Suppressor macrophage (primary cell): ENCODE measurements at places on chromosomes 11 and 22.
A peak's percentile ranks its signal among the peaks of the same experiment; 100 is the strongest.

GRCh38 chr11:110198031-110198729 is 98.2 kb downstream of the RDX start:
- DNase-seq, result no peak

DNA sequence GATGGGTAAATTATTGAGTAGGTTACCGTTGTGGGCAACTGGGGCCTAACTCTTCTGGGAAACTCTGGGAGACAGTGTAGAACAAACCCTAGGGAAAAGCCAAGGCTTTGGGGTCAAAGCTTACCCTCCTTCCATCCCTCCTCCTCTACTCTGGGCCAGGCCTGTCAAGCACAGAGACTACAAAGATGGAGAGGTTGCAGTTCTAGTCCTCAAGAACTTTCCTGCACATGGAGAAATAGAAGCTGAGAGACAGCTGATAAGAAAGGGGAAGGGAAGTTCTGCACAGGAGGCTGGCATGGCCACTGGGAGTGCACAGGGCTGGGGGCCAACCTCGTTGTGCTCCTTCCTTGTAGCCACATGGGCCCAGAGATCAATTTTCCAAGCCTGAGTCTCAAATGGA is 67.2 kb upstream of the ALX4 start:
- no peak for DNase-seq

DNA sequence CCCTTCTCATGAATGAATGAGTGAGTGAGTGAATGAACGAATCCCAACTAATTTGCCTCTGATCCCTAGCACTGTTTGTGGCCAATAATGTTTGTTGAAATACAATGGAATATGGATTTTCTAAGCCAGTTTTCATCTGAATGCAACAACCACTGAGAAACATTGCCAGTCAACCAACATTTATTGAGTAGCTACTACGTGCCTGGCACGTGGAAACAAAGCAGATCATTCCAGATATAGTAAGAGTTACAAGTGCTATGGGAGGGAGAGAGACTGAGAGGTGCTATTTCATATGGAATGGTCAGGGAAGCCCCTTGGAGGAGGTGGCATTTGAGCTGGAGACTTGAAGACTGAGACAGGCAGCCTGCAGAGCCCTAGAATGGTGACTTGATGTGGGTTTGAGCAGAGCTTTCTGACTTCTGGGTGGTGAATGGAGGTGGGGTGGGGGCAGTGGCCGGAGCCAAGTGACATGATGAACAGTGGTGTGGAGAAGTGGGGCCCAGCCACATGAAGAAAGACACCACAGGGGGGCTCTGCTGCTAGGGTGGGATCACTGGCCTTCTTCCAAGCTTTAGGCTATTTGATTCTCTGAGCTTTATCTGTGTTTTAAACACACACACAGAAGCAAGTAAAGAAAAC is 35.1 kb upstream of the SMTN start:
- DNase-seq, result no peak

GRCh38 chr11:106087815-106088435 is 10.5 kb downstream of the AASDHPPT start:
- peak; percentile 62 for DNase-seq

DNA sequence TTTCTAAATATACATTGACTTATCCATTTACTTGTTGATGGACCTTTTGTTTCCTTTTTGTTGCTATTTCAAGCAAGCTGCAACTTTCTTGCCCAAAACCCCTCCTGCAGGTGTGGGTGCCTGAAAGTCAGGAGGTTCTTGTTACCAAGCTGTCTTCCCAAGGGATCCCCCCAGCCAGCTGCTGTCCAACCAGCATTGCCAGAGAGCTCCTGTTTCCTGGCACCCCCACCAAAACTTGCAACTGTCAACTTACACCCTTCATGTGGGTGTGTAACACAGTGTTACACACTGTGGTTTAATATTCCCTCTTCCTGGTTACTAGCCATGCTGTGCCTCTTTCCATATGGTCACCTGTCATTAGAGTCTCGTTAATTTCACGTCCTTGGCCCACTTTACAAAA is 1.6 kb upstream of the KRTAP5-1 start:
- no peak for DNase-seq

DNA sequence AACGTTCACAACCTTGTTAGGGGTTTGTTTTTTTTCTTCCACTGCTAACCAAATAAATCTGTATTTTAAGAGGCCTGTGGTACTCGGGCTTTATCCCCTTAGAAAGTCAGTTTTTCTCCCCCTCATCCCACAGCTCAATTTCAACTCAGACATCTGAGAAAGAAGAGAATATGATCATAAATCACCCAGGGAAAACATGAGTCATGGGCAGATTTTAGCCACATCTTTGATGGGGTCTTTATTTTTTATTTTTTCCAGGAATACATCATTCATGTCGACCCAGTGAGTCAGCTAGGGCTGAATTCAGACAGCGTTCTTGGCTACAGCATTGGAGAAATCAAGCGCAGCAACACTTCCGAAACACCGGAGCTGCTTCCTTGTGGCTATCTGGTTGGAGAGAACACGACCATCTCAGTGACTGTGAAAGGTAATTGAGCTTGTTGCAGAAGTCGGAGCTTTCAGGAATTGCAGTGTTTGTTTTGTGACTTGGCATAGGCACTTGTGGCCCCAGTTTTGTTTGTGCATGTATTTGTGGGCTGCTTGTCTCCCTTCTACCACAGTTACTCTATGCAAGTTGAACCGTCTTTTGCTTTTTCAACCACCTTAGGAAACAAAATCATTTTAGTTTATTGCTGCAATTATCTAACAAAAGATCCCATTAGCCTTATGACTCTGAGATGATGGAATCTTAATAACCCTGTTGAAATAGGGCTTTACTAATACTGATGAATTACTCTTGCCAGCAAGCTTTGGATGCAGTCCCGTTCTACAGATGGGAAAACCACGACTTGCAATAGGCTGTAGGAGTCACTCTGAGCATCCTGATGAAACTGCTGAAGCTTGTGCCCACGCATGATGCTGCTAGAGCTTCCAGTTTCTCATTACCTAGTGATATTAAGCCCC is 62.7 kb downstream of the DBX1 start:
- DNase-seq, result no peak

DNA sequence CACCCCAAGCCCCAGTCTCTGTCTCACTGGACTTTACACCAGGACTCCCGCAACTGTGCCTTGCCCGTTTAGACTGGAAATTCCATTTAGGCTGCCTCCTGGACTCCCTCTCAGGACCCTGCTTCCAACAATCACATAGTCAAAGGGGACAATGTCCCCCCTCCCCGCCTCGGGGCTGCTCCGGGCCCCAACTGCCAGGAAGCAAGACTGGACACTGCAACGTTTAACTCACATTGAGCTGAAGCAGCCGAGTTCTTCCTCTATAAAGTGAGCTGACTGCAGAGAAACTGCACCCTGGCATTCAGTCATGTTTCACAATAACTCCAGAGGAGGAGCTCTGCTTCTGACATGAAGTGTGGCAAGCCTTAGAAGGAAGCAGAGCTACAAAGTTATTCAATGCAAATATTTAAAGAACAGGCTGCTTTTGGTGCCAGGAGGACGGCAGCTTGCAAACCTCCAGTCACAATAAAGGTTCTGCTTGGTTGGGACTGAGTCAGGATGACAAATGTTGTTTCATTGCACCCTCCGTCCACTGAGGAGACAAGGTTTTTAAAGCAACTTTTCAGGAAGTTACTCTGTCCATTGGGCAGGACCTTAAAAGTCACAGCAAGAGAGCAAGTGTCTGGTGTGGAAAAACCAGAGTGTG is 19.9 kb downstream of the PACSIN2 start:
- DNase-seq, result peak; percentile 96

DNA sequence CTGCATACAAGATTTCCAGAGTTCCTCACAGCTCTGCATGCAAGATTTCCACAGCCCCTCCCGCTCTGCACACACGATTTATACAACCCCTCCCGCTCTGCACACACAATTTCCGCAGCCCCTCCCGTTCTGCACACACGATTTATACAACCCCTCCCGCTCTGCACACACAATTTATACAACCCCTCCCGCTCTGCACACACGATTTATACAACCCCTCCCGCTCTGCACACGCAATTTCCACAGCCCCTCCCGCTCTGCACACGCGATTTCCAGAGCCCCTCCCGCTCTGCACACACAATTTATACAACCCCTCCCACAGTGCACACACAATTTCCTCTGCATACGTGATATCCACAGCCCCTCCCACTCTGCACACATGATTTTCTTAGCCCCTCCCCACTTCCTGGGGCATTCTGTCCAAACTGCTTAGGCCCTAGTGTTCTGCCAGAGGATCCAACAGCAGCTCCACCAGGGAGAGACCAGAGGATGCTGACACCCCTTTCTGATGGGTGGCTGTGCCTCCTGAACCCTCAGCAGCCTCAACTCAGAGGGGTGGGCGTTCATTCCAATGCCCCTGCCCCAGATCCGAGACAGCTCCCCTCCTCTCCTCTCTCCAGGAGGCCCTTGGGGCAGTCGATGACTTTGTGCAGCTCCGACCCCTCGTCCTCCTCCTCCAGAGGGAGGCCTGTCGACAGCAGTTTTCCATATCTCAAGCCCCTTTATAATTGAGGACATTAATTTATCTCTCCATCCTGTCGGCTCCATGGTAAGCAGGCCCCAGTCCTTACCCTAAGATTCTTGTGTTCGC is 671.7 kb downstream of the BRD1 start:
- DNase-seq, result no peak

- DNase-seq, result no peak
Observed at GRCh38 chr11:47478651-47479329, 29.9 kb upstream of the RAPSN start.

DNA sequence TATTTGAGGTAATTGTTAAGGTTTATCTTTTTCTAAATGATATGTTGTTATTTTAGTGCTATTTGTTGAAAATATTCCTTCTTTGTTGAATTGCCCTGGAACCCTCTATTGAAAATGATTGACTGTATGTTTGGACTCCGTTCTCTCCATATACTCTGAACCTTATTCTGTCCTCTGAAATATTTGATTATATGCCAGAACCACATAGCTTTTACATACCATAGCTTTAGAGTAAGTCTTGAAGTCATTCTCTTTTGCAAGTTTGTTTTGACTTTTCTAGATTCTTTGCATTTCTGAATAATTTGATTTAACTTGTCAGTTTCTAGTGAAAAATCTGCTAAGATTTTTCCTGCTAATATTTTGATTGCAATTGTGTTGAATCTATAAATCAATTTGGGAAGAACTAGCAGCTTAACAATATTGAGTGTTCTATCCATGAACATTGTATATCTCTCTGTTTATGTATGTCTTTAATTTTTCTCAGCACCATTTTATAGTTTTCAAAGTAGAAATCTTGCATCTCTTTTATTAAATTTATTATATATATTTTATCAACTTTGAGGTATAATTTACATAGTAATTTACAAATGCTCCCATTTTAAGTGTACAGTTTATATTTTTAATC is 51.7 kb upstream of the PITPNB start:
- DNase-seq, result no peak

DNA sequence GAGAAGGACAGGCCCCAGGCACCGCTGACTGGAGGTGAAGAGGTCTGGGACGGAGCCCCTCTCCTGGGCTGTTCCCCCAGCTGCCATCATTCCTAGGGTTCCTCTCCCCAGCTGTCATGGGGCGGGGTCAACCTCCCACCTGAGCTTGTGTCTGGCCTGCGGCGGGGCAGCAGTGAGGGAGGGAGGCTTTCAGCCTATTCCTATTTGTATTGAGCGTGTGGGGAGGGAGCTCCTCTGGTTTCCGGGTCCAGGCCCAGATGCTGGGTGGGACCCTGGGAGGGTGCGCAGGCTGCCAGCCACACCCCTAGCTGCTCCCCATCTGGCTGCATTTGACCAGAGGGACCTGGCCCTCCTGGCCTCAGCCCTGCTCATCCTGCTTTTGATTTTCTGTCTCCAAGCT is 13.7 kb downstream of the TSPAN4 start:
- no peak for DNase-seq
